ENCODE measurements at places on chromosomes 13 and 19.

GRCh38 chr19:54434873-54435214, 14.2 kb upstream of the LENG8 start:
- DNase-seq = no peak

GRCh38 chr13:106383791-106384190, 151.7 kb downstream of the EFNB2 start:
- no peak for DNase-seq

DNA sequence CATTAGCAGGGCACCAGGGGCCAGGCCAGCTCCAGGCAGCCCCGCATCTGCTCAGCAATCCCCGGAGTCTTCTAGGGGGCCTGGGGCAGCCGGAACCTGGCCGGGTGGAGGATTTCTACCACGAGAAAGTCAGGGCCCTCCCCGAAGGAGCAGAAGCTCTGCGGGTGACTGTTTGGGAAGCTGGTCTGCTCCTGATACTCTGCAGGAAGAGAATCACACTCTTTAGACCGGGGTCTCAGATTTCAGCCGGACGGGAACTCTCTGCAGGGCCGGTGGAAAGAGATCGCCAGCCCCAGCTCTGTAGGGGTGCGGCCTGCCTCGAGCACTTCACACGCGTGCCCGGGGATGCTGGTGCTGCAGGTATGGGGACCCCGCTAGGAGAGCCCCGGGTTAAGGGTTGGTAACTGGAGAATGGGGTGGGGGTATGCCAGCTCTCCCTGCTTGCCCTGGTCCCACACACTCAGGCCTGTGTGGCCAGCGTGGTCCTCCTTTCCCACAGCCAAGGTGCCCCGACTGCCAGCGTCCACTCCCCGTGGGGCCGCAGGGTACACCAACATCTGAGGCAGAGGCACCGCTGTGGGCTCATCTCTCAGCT, 20.1 kb downstream of the RASA3 start:
- DNase-seq = no peak

DNA sequence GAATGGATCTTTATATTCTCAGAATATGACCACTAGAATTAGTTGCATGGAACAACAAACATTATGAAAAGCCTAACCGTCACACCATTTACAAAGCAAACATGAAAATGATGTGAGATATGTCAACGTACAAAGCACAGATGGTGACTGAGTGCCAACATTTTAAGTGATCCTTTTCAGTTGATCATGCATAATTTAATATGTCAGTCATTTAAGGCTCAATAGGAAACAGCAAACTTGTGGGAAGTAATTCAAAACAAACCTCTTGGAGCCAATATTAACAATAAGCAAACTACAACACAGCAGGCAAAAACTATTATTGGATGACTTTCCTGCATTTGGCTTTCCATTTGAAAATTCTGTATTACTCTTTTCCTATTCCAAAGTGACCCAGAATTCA, 277.6 kb downstream of the SLITRK6 start:
- no peak for DNase-seq

GRCh38 chr19:47699360-47699917, 13.8 kb upstream of the EHD2 start:
- DNase-seq = no peak

DNA sequence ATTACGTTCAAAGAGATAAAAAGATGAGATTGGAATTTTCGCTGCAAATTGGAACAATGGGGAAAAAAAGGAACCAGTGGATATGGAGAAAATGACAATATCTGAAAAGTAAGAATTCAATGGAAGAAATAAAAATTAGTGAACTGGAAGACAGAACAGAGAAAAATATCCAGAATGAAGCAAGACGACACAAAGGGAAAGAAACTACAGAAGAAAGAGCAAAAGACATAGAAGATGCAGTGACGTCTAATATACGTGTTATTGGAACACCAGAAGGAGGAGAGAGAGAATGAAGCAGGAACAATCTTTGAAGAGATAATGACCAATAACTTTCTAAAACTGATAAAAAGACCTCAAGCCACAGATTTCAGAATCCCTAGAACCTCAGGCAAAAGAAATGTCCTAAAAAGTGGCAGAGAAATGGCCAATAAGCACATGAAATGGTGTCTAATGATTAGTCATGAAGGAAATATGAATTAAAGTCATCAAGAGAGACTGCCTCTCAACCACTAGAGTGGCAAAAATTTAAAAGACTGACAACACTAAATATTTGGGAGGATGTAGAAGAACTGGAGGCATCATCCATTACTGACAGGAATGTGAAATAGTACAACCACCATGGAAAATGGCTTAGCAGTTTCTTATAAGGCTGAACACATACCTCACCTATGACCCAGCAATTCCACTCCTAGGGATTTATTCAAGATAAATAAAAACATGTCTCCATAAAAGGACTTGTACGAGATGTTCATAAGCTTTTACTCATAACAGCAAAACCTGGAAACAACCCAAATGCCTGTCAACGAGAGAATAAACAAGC, 56.5 kb downstream of the GADD45B start:
- no peak for DNase-seq

DNA sequence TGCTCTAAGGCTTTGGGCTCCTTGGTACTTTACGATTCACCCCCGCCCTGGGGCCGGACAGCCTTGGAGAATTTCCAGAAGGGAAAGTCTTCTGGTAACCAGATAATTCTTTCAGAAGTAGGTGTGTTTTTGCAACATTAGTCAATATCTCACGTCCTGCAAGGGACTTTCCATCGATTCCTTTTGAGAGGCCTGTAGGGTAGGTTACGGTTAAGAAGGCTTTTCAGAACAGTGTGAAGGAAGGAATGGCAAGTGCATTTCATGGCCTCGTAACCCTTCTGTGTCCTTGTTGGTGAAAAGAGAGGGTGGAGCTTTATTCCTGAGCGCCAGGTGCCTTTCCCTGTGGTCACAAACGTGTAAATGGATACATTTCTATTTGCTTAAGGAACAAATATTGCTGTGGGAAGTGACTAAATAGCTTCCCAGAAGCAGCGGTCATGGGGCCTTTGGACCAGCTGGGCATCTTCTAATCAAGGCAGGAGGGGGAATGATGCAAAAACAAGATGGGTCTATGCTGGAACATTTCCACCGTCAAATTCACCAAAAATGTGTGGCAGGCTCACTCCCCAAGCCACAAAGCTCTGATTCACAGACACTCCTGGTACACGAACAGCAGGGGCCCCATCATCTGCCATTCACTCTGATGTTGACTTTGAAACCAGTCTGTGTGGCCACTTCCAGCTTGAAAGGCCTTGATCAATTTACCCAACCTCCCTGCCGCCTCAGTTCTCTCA, 99.2 kb downstream of the ANKRD10 start:
- no peak for DNase-seq

- no peak for DNase-seq
These were observed 147.3 kb downstream of the UFM1 start for GRCh38 chr13:38496917-38497316.

DNA sequence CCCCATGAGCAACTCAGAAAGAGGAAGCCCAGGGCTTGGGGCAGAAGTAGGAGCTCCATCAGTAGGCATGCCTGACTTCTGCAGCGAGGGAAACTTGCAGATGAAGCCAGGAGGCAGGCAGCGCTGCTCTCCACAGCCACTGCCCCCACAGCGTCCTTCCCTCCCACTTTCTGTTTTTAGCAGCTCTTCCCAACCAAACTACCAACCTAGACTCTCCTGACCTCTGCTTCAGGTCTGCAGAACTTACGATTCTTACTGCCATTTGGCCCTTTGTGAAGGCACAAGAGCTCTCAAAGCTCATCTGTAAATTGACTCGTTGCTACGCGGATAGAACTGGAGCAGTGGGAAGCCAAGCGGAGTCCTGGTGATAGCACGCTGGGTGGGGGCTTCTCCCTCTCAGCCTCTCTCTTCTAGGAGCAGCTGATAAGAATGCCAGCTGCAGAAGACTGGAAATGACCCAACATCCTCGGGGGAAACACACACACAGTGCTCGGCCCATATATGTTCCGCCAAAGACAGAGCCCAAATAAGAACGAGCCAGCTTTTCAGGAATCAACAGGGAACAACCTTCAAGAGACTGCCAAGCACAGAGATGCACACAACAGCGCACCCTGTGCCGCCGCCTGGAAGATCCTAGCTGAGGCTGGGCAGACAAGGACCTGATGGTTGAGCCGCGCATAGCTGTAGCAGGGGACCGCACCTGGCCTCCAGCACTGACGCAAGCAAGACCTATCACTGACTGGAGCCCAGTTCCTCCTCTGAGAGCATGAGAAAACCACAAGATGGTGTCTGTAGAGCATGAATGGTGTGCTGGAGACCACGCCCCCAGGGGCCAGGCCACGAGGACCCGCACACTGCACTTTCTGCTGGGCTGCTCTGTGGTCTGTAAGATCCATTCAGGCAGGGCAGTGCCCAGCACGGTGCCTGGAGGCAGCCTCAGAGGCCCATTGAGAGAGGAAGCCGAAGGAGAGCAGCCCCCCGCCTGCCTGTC, 15.9 kb upstream of the SLC35E1 start:
- DNase-seq = no peak
